Effector CD4-positive, alpha-beta T cell (primary cell): ENCODE measurements at places on chromosomes 3 and 15.

DNA sequence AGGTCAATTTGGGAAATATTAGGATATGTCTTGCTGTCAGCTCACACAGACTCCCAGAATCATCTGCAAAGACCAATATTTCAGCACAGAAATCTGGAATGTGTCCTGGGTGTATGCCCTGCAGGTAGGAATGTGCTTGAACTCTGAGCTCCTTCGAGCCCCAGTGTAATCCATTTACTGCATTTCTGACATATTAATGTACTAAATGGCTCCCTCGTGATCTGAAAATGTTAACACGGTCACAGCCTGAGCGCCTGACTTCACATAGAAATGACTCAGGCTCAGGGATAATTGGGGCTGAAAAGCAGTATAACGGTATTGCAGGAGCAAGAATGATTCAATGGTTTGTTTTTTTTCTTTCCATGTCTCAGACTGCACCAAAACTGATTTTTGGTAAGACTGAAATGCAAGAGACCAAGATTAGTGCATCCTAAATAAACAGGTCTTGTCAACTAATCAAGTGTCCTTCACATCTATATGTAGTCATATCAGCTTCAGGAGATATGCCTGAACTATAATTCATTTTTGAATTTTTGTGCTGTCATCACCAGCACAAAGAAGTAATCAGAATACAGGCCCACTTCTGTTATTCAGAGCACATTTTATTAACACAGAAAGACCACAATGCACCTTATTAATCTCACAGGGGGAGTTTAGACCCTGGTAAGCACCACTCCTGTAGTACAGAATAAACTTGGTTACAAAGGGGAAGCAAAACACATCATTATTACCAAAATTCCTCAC, 49.8 kb downstream of the DCLK3 start:
- DNase-seq, result no peak

GRCh38 chr3:55543181-55543614, 56.1 kb upstream of the WNT5A start:
- DNase-seq, result no peak

- no peak for DNase-seq
Observed at GRCh38 chr15:57356178-57356577, 20.1 kb upstream of the CGNL1 start.

DNA sequence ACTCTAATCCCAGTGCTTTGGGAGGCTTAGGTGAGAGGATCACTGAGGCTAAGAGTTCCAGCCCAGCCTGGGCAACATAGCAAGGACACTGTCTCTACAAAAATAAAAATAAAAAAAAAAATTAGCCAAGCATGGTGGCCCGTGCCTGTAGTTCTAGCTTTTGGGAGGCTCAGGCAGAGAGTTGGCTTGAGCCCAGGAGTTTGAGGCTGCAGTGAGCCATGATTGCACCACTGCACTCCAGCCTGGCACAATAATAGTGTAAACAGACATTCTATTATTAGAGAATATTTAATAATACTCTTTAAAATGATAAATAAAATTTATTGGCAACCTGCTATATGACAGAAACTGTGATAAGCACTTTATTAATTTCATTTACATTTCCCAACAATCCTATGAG, 908.9 kb downstream of the TUSC7 start:
- no peak for DNase-seq

DNA sequence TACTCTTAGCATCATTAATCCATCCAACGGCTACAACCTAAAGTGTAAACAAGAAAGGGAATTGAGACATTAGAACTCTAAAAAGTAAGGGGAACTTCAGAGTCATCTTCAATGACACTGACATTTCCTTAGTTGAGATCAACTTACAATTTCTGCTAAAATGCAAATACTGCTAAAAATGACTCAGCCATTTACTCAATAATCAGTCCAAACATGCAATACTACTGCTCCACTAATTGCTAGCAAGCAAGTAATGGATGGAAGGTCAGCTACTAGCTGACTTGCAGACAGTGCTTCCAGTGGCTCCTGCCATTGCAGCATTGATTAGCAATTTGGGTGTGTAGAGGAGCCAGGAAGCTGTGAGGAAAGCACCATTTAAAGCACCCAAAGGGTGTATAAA, 28.4 kb downstream of the CD200R1L start:
- DNase-seq, result no peak

GRCh38 chr3:69174871-69175737, 52.7 kb upstream of the LMOD3 start:
- DNase-seq, result no peak

DNA sequence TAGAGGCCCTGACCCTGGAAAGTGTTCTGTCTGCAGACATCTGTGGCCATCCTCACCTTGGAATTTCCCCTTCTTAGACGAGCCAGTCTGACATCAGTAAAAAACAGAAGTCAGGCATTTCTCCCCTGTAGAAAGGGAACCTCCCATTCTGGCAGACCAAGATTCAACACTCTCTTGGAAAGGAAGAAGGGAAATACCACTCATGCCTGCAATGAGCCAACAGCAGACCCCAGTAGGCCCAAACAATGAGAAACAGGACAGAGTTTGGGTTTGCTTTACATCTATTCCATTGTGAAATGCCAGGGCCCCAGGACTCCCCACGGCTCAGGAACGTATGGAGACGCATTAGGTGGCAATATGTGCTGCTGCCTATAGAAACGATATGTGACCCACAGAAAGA, 264.0 kb upstream of the NSMCE3 start:
- DNase-seq, result no peak

DNA sequence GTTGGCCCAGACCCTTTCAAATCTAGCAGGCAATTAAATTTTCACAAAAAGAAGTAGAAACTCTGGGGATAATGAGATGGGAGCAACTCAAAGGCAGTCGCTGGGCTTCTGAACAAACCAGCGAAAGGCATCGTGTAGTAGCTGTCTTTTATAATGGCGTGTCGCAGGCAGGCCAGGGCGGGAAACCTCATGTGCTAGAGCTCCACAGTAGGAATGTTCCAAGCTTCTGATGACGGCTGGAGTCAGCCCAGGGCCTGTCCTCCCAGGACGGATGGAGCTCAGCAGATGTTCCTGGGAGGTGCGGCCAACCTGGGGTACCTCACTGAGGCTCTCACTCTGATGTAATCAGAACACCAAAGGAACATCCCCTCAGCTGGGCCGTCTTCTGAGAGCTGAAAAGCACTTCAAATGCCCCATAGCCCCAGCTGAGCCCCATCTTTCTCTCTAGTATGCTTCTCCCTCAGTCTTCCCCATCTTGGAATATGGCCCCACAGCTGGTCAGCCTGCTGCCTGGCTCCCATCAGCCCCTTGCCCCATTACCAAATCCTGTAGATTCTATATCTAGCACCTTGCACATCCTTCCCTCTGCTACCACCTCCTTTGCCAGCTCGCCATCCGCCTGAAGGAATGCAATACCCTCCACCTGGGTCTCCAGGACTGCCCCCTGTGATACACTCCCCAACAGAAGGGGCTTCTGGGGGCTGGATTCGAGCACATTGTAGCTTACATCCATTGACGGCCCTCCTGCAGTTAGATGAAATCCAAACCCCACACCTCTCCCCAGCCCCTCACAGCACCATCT, 54.9 kb upstream of the ATP2B2 start:
- DNase-seq, result no peak

GRCh38 chr3:31444220-31445142, 88.2 kb upstream of the STT3B start:
- DNase-seq, result no peak

- DNase-seq, result no peak
Observed at GRCh38 chr15:54289590-54290136, 311.4 kb downstream of the UNC13C start.

DNA sequence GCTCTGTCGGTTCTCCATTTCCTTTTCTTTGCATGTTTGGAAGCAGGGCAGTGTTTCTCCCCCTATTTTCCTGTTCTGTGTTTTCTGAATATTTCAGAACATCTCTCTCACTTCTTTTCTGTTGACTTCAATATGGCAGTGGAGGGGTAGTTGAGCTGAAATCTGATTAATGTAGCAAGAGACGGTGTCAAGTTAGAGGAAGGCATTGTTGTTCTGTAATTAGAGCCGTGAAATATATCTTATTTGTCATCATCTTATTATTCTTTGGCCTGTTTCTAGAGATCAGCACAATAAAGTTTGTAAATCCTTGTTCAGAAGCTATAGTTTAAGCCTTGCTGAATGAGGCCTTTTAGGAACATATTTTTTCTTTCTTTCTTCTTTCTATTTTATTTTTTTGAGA, 353.9 kb downstream of the PTPRG start:
- no peak for DNase-seq

DNA sequence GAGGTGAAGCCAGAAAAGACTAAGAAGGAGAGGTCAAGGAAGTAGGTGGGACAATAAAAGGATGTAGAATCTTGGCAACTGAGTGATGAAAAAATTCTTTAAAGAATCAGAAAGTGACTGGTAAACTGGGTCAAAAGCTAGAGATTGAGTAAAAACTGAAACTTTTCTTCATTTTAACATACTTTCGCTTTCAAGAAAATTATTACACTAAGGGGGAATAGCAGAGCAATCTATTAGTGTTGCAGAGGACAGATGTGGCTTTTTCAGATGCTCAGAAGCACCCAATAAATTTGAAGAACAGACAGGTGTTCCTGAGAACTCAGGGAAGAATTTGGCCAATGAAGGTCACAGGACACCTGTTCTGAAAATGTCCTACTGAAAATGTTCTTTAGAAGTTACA, 805.4 kb upstream of the ALCAM start:
- no peak for DNase-seq

GRCh38 chr3:26102376-26102775, 312.5 kb downstream of the OXSM start:
- no peak for DNase-seq

GRCh38 chr3:18420555-18420954, 4.6 kb downstream of the SATB1 start:
- DNase-seq, result no peak

- no peak for DNase-seq
Observed at GRCh38 chr3:149547413-149547812, 72.9 kb downstream of the TM4SF4 start.

- peak; percentile 27 for DNase-seq
Observed at GRCh38 chr3:47163169-47164006, 525 bp downstream of the SETD2 start.

DNA sequence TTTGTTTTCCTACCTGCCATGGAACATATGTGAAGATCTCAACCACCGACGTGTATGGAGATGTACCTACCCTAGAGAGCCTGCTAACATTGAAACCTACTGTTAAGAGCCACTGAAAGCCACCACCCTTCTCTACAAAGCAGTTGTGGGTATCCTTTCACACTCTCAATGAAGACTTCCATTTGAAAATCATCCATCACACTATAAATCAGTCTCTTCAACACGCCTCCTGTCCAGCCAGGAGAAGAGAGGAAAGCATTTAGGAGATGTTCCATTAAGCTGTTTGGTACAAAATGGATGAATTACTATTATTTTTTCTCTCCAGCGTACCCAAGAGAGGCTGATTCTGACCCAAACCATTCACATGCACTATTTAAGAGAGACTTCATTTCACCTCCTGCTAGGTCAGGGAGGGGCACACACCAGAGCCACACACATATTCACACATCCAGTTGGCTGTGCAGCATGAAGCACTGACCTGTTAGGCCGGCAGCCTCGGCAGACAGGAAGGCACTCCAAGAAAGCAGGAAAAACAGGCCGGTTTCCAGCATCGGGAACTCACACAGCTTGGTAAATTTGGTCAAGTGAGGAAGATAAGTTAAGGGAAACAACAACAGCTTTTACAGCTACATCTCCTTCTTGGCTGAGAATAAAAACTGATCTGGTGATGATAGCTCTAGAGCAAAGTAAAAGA, 274.5 kb downstream of the SLC9A9 start:
- no peak for DNase-seq

DNA sequence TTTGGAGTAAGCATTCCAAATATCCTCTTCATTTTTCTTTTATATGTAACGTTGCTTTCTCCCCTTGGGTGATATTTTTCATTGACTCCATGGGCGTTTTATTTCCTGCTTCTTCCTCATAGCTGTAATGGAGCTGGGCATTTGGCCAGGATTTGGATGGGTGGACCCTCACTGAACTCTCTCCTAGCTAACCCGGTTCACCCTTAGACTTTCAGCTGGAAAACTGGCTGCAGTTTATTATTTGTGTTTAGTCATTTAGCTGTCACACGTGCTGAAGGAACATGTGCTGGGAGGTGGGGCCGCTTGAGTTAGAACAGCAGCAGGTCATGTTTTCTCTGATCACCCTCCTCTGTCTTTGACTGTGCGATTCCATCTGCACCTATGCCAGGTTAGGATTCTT, 407.6 kb downstream of the ZIC1 start:
- no peak for DNase-seq

DNA sequence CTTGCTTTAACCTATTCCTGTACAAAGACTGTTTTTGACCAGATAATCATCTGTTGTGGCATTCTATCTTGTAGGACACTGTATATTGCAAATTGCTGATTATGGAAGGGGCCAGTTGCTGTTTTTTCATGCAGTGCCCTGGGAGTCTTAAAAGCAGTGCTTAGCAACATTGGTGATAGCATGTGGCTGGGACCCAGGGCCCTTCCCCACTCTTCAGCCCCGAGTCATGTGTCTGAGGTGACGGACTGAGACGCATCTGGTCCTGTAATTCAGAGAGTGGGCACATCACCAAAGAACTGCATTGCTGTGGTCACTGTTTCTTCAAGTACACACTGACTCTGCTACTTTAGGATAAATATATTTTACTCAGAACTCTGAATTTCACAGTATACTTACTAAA, 63.4 kb downstream of the SNRK start:
- DNase-seq, result no peak

DNA sequence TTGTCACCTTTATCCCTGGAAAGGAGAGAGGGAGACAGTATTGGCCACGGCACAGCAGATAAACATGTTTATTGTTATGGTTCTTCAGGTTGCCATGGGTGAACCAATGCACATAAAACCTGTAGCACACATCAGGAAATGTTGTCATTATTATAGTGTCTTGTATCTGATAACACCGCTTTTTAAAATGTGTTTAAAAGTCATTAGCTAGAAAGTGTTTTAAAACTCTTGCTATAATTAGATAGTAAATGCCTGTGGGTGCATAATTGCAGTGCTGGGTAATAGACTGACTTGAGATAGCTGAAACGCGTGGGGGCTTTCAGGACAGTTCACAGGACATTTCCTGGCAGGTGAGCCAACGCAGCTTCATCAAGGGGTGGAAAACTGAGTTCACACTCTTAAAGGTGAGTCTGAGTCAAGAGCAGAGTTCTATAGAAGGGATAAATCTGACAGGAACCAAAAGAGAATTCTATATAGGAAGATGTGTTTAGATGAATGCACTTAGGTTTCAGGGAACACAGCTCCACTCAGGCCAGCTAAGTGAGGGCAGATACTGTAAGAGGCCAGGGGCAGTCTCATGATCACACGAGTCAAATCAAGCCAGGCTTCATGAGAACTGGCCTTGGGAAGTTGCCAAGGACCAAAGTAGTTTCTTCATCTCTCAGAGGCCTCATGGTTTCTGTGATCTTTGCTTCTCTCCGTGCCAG, 35.6 kb upstream of the PPP4R2 start:
- DNase-seq, result no peak

DNA sequence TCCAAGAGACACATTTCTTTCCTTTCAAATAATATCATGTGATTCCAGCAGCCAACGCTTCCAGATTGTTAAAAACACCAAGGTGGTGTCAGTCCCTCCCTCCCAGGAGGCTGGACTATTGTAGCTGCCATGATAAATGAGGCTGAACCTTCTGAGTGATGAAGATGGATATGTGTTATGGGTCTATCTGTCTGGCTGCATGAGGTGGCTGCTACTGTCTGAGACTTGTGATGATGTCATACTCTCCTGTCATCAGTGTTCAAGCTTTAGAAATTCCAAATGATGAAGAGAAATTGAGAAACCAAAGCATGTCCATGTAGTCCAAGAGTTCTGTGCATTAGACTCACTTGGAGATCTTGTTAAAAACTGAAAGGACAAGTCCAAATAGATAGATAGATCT, 683.0 kb downstream of the NTRK3 start:
- no peak for DNase-seq

GRCh38 chr3:117118604-117119003, 409.0 kb downstream of the TUSC7 start:
- no peak for DNase-seq
